ENCODE measurements at places on chromosomes 1 and 21. TPM values are rescaled to one million over a fixed set of nuclear protein-coding genes. Genes with fewer than 3 reads are reported as not detected.

Gene VHLL
- total RNA-seq: not detected

Gene PTAFR
- total RNA-seq: 2.0 TPM

Gene MTF2
- 10.3 TPM for total RNA-seq

Gene SPRR3
- not detected for total RNA-seq

Gene NR5A2
- total RNA-seq: 0.58 TPM

DNA sequence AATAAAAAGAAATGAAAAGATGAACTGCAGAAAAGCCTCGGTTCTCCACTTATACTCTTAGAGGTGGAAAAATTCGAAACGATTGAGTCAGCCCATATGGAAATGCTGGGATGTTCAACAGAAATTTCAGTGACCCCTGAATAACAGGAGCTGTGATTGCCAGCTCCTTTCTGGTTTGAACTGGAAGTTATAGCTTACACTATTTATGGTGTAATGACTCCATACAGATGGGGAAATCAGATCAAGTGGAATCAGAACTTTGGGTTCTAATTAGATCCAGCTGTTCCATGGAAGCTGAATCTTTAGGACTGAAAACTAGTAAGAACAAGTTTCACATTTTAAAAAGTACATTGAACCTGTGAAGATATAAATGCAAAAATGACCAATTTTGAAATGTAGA is 569.3 kb upstream of the ZRANB2 start:
- no peak for DNase-seq

- DNase-seq: no peak
Observed at GRCh38 chr1:213264531-213264930, 213.5 kb downstream of the RPS6KC1 start.

DNA sequence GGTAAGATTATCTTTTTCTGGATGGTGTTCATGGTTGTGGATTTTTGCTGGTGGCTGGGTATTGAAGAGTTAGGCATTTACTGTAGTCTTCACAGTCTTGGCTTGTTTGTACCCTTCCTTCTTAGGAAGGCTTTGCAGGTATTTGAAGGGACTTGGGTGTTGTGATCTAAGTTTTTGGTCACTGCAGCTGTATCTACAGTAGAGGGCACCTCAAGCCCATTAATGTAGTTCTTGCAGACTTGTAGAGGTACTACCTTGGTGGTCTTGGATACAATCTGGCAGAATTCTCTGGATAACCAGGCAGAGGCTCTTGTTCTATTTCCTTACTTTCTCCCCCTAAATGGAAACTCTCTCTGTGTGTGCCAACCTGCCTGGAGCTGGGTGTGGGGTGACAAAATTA is 155.8 kb upstream of the BRINP3 start:
- DNase-seq: no peak

DNA sequence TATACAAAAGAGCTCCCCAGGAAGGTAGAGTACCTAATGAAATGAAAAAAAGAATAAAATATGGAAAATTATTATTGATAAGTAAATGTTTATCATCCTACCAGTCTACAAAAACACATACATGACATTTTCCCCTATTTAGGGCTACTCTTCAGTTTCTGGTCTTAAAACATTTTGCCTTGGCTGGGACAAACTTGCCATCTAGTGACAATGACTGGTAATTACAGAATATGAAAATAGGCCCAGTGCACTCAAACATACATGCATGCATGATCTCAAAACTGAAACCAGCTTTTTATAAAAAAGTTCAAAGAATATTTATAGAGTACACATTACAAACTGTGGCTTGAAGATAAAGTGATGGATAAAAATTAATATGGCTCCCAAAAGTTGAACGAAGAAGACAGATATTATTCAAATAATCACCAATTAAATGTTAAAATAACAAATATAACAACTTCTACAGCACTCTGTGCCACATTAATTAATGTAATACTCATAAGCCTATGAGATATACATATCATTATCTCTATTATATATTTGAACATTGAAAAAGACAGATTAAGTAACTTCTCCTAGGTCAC is 10.5 kb upstream of the RNPC3 start:
- no peak for DNase-seq

Measured in right cardiac atrium (tissue), 5 donors.